ENCODE measurements at places on chromosomes 3 and 15.

- DNase-seq: no peak
Measured at GRCh38 chr3:30752491-30752890, 142.0 kb downstream of the GADL1 start.

DNA sequence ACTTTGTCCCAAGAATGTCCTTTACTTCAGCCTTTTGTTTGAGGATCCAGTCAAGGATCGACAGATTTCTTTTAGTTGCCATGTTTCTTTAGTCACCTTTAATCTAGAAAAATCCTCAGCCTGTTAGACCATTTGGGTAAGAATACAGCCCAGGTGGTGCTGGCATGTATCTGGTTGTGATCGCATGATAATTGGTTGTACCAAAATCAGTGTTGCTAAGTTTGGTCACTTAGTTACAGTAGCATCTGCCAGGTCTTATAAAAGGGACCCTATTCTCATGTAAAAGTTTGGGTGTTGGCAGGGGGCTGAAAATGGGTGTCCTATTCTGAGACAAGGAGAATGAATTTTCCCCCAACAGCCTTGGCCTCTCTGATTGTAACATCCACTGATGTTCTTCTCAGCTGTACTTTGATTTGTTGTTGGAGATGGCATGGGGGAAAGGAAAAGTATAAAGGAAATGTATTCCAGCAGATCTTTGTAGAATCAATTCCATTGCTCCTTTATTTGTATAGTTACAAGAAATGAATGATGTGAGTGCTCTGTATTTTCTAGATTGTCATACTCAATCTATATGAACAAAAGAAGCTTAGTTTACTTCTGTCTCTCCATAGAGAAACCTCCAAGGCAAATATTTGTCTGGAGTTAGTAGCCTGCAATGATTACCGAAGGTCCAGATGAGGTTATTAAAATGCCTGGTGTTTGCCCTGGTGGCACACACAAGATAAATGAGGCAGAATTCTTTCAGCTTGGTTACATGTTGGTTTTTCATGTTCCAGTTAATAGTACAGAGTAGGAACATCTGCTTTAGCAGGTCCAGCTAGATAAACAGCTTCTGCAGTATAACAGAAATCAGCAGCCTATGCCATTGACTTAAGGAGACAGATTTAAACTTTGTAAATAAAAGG, 65.7 kb downstream of the CMTM8 start:
- no peak for DNase-seq

DNA sequence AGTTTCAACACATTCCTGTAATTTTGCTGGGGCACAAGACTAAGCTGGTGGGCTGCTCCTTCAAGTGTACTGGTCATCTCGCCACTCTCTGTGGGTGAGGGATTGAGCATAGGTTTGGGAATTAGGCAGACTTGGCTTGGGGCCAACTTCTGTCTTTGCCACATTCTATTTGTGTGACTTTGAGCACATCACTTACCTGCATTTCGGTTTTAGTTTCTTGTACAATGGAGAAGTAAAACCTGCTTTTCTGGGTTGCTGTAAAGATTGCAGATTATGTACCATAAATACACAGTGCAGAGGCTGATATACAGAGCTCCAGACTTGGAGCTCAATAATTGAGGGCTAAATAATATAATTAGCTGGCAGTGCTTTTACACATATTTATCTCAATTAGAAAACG, 162.1 kb downstream of the C3orf38 start:
- DNase-seq: no peak

GRCh38 chr3:128923576-128923975, 44.2 kb downstream of the ACAD9 start:
- no peak for DNase-seq

DNA sequence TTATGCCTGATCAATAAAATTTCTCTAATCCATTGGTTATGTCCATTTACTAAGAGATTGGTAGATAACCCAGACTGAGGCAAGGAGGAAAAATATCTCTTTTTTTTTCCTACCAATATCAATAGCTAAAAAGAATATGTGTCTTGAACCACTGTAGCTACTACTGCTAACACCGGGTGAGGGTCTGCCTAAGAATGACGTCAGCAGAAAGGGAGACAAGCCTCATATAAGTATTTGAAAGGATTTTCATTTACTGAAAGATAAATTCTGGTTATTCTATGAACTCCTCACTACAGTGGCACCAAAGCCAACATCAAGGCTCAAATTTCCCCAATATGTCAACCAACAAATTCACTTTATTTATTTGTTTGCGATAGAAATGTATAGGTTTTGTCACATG, 389.0 kb upstream of the ALCAM start:
- DNase-seq: no peak

- no peak for DNase-seq
Measured at GRCh38 chr3:47890828-47891612, 88.1 kb downstream of the DHX30 start.

Measured in T-cell (primary cell).